ENCODE measurements at places on chromosomes 3 and 15. TPM values are rescaled to one million over a fixed set of nuclear protein-coding genes. Genes with fewer than 3 reads are reported as not detected.

Gene TGM4
- total RNA-seq, result not detected

DNA sequence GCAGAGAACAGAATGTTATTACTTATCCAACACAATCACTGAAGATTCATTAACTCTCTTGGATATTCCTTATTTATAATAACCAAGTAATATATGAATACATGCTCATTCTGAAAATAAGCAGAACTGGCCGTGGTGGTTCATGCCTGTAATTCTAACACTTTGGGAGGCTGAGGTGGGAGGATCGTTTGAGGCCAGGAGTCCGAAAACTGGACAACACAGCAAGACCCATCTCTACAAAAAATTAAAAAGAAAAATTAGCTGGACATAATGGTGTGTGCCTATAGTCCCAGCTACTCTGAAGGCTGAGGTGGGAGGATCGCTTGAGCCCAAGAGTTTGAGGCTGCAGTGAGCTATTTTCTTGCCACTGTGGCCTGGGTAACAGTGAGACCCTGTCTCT lies 25.9 kb downstream of the RNF168 start:
- DNase-seq, result no peak

Gene SEC62
- 20.5 TPM for total RNA-seq

- no peak for DNase-seq
Measured at GRCh38 chr3:69594286-69594685, 145.0 kb upstream of the MITF start.

DNA sequence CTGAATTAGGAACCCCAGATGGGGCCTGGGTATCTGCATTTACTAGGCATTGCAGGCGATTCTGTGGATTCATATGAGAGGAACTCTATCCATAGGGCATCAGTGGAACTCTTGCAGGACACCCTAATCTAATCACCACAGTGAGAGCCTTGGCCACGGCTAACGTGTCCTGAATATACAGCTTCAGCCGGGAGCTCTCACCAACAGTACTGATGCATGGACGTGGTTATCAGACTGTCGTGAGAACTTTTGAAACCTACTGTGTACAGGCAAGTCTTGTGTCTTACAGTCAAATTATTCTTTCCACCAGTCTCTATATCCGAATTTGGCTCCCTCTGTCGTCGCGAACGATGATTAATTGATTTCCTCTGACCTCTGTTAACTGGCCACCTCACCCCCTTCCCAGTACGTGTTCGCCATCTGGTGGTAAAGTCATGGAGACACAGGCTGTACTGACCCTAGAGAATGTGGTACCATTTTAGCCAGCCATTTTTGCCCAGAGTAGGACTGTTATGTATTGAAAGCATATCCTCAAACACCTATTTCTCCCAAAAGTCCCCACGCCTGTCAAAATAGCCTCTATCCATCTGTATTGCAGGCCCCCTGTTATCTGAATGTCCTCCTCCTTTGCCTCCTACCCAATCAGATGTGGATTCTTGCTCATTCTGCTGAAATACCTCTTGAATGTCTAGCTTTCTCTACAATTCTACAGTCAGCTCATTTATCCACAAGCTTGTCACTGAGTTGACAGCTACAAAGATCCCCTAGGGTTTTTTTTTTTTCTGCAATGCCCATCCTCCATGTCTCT lies 39.7 kb downstream of the GLDN start:
- DNase-seq, result peak; percentile 85
